Stimulated activated CD4-positive, alpha-beta T cell treated with anti-CD3 and anti-CD28 coated beads, Interleukin-1b, Interleukin-23, amount 100 ng/mL, for 4 hours (primary cell): ENCODE measurements at places on chromosomes 11 and 22.

DNA sequence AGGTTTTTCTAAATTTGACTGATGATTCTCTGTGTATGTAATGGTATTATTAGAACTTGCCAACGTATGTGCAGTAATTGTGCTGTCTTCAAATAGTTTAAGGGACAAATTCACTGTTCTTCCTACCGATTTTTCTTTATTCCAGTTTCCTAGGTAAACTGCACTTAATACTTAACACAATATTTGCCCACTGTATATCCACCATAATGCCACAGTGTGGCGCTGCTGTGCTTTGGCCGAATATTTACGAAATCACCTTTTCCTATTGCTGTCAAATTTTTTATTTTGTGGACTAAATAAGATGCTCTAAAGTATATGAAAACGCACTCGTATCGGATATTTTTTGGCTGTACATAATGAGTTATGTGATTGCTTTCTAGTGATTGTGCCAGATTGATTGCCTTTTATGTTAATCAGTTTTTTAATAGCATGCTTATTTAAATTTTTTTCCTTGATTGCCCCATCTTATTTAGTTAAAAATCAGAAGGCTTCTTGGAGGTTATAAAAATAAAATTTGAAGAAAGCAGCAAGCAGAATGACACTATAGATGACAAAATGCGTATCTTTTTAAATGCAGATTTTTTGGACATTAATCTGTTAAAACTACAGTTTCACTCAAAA is 10.5 kb downstream of the AASDHPPT start:
- DNase-seq: peak; percentile 6

DNA sequence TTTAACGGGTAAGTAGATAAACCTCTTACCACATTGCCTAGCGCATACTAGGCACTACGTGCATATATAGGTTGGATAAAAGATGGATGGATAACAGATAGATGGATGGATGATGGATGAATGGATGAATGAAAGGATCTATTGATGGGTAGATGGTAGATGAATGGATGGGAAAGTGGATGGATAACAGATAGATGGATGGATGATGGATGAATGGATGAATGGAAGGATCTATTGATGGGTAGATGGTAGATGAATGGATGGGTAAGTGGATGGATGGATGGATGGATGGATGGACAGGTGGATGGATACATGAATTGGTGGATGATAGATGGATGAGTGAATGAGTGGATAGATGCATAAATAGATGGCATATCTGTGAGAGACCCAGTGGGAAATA is 555.0 kb downstream of the MN1 start:
- DNase-seq: no peak

- no peak for DNase-seq
These were observed 2.7 kb downstream of the CADM1 start for GRCh38 chr11:115501502-115501892.

DNA sequence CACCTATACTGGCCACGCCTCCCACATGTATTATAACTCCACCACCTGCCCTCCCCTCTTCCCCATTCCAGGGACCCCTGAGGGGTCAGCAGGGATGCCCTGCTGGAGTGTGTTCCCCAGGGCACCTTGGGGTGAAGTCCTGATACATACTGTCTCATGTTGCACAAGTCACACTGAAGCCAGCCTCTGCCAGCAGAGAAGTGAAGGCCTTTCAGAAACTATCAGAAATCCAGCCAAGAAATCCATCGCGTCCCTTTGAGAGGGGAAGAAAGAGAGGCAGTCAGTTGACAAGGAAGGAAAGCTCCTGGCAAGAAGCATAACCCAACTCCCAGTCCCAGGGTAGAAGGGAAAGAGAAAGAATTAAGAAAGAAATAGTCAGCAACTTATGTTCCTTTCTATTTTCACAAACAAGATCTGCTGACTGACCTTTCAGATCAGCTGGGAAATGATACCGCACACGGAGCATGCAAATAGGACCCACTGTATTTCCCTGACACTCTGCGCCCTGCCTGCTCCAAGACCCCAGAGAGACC is 45.2 kb downstream of the SC5D start:
- no peak for DNase-seq

DNA sequence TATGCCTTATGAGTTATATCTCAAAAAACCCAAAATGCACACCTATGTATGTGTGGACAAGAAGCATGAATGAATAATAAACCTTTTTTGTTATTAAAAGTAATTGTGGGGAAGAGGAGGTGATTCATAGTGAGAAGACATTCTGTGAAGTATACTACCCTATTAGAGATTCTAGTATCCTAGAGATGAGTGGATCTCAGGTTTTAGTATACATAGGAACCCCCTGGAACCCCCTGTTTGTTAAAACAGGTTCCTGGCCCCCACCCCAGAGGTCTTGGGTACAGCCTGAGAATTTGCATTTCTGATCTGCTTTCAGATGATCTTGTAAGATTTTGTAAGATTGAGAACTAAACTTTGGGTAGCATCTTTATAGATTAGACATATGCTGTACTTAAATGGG is 17.5 kb downstream of the NUCB2 start:
- DNase-seq: no peak

DNA sequence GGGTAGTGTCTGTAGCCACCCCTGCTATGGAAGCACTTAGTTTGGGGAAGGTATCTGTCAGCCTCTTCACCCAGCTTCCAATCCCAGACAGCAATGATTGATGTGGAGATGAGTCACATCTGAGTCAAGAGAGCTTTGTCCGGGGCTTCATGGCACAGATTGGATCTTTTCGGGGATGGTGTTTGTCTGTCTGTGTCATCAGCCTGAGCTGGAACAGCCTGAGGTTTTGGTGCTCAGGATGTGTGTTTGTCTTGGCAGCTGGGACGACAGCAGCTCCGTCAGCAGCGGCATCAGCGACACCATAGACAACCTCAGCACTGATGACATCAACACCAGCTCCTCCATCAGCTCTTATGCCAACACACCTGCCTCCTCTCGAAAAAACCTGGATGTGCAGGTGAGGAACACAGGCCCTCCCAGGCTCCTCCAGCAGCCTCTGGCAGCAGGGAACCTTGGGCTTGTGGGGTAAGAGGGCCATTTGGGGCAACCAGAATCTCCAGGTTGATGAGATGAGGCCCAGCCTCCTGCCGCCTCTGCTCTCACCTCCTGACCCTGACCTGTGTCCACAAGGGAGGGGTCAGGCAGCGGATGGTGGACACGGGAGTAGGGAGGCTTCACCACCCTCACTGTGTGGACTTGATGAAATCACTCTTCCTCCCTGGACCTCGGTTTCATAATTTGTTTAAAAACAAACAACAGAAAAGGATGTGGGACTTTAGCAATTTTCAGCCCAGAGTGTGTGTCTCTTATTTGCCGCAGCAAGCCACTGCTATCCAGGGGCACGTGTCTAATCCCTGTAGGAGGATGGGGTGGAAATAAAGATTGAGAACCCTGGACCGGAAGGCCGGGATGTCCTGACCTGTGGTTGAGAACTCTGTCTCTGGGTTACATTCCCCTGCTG is 124.3 kb downstream of the DBX1 start:
- DNase-seq: no peak

DNA sequence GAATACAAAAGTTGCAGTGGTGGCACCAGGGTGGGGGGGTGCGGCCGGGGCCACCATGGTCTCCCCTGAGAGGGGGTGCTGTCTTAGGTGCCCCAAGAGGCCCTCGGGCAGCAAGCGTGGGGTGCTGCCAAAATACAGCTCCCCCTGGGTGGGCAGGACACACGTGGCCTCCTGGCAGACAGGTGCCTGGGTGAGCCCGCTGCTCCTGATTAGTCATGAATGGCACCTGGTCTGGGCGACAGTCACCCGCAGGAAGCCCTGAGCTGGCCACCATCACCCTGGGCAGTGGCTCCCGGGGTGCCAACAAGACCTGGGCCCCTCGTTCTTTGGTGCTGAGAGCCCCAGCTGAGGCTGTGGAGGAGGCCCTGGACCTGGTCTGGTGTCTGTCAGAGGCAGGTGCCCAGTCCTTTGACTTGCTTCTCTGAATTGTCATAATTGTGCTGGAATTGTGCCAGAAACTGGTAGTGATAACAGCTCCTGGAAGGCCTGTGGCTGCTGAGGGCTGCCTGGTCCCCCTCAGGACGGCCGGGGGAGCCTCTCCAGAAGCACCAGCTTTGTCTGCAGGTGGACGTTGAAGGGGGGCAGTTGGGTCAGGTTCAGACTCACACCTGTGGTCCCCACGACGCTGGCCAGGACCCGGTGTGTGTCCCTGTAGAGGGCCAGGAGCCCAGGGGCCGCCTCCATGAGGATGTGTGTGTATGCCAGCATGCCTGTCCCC is 14.8 kb downstream of the ALG12 start:
- no peak for DNase-seq

GRCh38 chr11:27388869-27389268 is 25.9 kb upstream of the CCDC34 start:
- no peak for DNase-seq

DNA sequence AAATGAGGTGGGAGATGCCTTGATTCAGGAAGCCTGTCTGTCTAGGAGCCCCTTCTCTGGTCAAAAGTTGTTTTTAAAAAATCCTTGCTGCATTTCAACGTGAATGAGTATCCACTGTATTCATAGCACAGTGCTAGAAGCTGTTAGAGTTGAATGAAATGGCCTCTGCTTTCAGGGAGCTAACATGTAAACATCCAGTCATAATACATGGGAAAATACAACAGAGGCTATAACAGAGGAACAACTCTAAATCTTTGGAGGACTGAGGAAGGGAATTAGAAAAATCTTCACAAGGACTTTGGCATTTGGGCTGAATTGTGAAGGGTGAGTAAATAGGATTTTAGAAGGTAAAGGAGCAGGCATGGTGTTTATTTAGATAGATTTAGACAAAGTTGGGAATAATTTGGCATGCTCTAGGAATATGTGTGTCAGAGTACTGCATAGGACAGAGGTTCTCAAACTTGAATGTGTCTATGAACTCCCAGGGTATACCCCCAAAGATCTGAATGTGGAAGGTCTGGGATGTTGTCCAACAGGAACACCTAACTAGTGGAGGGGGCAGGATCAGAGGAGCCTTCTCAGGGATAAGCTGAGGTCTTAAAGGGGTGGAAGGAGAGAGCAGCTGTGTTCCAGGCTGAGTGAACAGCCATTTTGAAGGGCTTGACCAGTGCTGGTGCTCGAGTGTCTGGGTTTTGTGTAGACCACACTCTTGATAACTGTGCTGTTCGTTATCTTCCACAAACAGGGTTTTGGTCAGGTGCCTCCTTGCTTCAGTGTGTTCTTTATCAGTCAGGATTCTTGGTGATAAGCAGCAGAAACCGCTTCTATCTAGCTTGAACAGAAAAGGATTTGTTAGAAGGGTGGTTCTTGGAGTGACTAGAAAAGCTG is 12.7 kb downstream of the SREBF2 start:
- no peak for DNase-seq

- DNase-seq: no peak
These were observed 39.8 kb downstream of the GAB2 start for GRCh38 chr11:78377625-78378418.

- DNase-seq: no peak
These were observed 18.3 kb upstream of the SHISAL1 start for GRCh38 chr22:44330744-44331660.

DNA sequence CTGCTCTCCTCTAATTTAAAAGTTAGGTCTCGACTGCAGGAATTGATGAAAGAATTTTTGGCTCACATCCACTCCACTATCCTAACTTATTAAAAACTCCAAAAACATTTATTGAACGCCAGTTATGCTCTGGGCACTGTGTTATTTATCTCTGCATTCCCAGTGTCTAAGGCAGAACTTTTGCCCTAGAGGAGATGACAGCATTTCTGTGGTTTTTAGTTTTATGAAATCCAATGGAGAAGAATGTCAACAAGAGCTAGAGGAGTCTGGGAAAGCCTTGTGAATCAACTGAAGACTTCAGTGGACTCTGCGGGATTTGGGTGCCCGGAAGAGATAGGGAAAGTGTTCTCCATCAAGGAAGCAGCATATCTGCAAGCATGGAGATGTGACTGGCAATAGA is 217.0 kb upstream of the PGR start:
- no peak for DNase-seq

DNA sequence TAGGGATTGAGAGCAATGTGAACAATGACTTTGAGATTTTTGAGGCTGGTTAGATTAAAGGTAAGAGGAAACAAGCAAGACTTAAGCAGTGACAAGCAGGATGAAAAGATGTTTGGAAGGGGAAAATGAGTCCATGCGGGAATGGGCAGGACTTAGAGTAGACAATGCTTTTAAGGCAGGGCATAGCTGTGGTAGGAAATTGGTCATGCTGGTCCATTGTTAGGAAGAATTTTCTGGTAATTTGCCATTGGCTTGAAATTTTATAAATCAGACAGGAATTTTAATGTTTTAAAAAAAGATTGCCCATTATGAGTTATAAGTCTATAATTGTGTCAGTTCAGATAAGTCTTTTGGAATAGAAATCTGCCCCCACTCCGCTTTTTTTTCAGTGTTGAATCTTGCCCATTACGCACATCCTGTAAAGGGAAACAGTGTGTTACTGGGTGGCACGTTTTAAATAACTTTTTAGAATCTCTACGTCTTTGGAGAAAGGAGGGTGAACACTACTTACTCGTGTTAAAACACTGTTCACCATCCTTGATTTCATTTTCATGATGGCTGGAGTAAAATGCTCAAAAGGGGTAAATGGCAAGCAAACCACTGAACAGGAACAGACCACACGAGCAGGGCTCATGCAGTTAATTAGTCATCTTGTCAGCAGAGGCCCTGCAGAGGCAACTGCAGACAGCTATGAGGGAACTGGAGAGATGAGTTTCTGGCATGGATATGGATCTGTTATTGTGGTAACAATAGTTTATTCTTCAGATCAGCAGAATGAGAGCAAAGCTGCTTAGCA is 25.0 kb downstream of the SWAP70 start:
- DNase-seq: no peak

- DNase-seq: no peak
These were observed 163.1 kb downstream of the ETS1 start for GRCh38 chr11:128424271-128424711.

GRCh38 chr11:77370217-77370616 is 68.7 kb upstream of the GDPD4 start:
- DNase-seq: no peak

GRCh38 chr22:36301851-36302250 is 48.9 kb downstream of the APOL1 start:
- no peak for DNase-seq

DNA sequence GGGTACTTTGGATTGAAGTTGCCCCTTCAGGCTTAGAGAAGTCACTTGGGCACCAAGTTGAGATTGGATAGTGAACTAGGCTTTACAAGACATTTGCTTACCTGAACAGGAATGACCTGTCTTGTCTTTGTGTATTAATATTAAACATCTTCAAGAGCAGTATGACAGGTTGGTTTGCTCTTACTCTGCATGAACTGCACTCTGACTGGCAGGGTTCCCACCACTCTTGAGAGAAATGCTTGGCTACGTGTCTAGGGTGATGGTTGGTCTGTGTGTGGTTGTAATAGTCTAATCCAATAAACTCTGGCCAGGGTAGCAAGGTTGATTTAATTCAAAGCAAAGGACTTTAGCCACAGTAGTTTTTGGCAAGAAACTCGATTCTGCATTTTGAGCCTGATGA is 20.1 kb upstream of the SPTBN2 start:
- DNase-seq: no peak
